A673 (cell line): ENCODE measurements at places on chromosomes 4 and X. TPM values are rescaled to one million over a fixed set of nuclear protein-coding genes. Genes with fewer than 3 reads are reported as not detected.

HS6ST2 gene
- total RNA-seq, result 5.4 and 6.9 TPM in 2 replicates

- H3K27ac ChIP-seq, result no peak overlapping the region
- H3K36me3 ChIP-seq, result peaks cover 32% of the 10 kb centered on the region
- no peaks in the 10 kb centered on the region for H3K27me3 ChIP-seq
- no peaks in the 10 kb centered on the region for H3K4me1 ChIP-seq
Measured at GRCh38 chr4:77047037-77047436, 28.8 kb downstream of the CCNI start.

GRCh38 chrX:34653811-34654210 lies 3.3 kb downstream of the TMEM47 start:
- peaks cover 8% of the 10 kb centered on the region for H3K4me1 ChIP-seq
- peak overlapping the region; percentile 74 for H3K27ac ChIP-seq
- DNase-seq, result peak; percentile 67

DNA sequence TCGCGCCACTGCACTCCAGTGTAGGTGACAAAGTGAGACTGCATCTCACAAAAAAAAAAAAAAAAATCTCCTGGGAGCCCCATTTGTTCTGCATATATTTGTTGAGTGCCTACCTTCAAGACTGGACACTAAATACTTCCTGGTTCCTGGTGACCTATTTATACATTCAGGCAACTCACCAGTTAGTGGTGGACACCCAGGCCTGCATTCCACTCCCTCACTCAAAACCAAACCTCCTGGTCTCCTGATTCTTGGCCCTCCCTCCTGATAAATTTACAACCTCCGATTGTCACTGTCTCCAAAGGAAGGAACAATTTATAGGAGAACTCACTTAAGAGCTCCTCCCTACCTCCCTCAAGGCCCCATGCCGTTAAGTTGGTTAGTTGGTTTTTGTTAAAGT lies 3.1 kb downstream of the SYAP1 start:
- no peaks in the 10 kb centered on the region for H3K27me3 ChIP-seq
- no peak overlapping the region for H3K27ac ChIP-seq
- no peaks in the 10 kb centered on the region for H3K4me1 ChIP-seq
- H3K4me3 ChIP-seq, result no peak overlapping the region
- no peak for DNase-seq

- peaks cover 2% of the 10 kb centered on the region for H3K4me1 ChIP-seq
- no peak overlapping the region for H3K27ac ChIP-seq
- H3K27me3 ChIP-seq, result peaks cover 21% of the 10 kb centered on the region
- H3K36me3 ChIP-seq, result no peaks in the 10 kb centered on the region
- no peak for DNase-seq
- no peak overlapping the region for H3K4me3 ChIP-seq
Measured at GRCh38 chr4:186948361-186949242, 224.9 kb upstream of the FAT1 start.

DNA sequence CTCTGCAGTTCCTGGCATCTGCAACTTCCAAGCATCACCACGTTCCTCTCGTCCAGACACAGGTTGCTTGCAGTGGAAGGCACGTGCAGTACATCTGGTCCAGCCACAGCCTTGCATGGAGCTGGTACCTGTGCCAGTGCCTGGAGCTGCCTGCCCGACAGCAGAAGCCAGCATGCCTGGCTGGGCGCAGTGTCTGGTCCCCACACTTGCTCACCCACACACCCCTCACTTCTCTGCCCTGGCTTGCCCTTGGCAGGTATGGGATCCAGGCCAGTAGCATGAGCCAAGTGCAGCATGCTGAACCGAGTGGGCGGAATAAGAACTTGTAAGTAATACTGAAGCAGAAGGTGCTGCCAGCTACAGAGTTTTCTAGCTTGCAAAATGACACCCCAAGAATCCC lies 39.9 kb downstream of the SH3BGRL start:
- no peak for DNase-seq
- H3K27me3 ChIP-seq, result no peaks in the 10 kb centered on the region
- no peaks in the 10 kb centered on the region for H3K4me1 ChIP-seq
- H3K36me3 ChIP-seq, result no peaks in the 10 kb centered on the region

RASSF6 gene
- not detected in 2 replicates for total RNA-seq

- no peaks in the 10 kb centered on the region for H3K27me3 ChIP-seq
- no peak overlapping the region for H3K27ac ChIP-seq
- H3K36me3 ChIP-seq, result no peaks in the 10 kb centered on the region
- H3K4me3 ChIP-seq, result no peak overlapping the region
Measured at GRCh38 chr4:108210989-108211835, 42.5 kb upstream of the LEF1 start.

- H3K27ac ChIP-seq, result no peak overlapping the region
- no peak for DNase-seq
- H3K36me3 ChIP-seq, result no peaks in the 10 kb centered on the region
- H3K4me1 ChIP-seq, result no peaks in the 10 kb centered on the region
- H3K27me3 ChIP-seq, result no peaks in the 10 kb centered on the region
Measured at GRCh38 chrX:7580127-7580526, 262.8 kb upstream of the VCX start.

TMEM129 gene
- total RNA-seq, result 28.8 and 33.4 TPM in 2 replicates

CENPVL2 gene
- 1.5 and 1.7 TPM in 2 replicates for total RNA-seq

TMEM156 gene
- not detected in 2 replicates for total RNA-seq

DNA sequence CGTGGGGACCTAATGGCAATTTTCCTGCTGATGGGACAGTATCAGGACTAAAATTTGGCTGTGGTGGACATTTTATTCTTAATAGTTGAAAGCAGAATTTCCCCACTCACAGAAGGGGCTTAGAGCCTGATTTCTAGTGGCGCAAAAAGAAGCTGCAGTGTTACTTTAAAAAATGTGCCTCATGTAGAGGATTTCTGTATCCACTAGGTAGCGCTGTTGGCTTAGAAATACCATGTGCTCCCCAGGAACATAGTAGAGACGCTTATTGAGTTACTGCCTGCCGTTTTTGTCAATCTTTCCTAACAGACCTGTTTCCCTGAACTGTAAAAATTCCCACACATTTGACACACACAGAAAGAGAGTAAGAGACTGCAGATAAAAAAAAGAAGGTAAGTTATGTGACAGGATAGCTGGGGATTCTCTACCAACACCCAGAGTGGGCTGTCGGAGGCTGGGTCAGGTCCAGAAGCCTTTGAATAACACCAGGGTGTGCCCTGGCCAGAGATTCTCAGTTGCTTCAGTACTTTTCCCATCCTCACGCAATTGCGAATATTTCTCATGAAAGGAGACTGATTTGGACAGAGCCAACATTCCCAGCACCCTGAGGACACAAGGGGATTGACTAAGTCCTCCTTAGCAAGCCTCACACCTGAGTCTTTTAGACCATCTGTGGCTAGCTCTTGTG lies 88.4 kb downstream of the ZXDA start:
- peak overlapping the region; percentile 36 for H3K4me3 ChIP-seq
- H3K27ac ChIP-seq, result no peak overlapping the region
- no peaks in the 10 kb centered on the region for H3K36me3 ChIP-seq
- no peaks in the 10 kb centered on the region for H3K4me1 ChIP-seq
- no peaks in the 10 kb centered on the region for H3K27me3 ChIP-seq

GRCh38 chr4:34973650-34974312 lies 1270.5 kb downstream of the ARAP2 start:
- DNase-seq, result no peak
- no peaks in the 10 kb centered on the region for H3K27me3 ChIP-seq
- no peak overlapping the region for H3K27ac ChIP-seq
- no peaks in the 10 kb centered on the region for H3K4me1 ChIP-seq

DNA sequence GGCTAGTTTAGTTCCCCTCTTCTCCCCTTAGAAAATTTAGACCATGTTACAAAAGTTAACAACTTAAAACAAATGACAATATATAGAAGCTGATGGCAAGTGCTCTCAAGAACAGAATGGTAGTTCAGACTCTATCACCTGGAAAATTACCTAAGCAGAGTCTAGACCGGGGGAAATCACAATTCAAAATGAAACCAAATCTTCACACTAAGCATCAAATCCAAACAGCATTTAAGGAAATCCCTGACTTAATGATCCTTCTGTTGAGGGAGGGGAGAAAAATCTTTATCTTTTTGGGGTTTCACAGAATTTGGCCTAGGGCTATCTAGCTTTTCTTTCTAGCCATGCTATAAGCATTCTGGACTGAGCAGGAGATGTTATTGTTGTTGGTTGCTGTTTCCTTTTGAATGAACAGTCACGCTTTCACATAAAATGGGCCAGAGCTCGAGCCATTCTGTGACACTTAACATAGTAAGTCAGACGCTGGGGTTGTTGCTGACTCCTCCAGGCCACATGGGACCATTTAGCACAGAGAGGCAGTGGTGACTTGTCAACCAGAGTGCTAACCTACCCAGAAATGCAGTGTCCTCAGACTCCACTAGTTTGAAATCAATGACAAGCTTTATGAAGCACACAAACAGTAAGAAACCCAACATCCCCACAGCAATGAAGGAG lies 16.0 kb upstream of the LSM6 start:
- no peaks in the 10 kb centered on the region for H3K36me3 ChIP-seq
- no peaks in the 10 kb centered on the region for H3K27me3 ChIP-seq
- DNase-seq, result no peak
- no peak overlapping the region for H3K27ac ChIP-seq
- H3K4me3 ChIP-seq, result no peak overlapping the region

GRCh38 chr4:41561244-41561643 lies 23.3 kb downstream of the LIMCH1 start:
- no peak overlapping the region for H3K27ac ChIP-seq
- H3K4me3 ChIP-seq, result no peak overlapping the region
- H3K36me3 ChIP-seq, result no peaks in the 10 kb centered on the region
- H3K27me3 ChIP-seq, result peaks cover 58% of the 10 kb centered on the region
- no peaks in the 10 kb centered on the region for H3K4me1 ChIP-seq

- H3K27me3 ChIP-seq, result no peaks in the 10 kb centered on the region
- no peaks in the 10 kb centered on the region for H3K4me1 ChIP-seq
- H3K4me3 ChIP-seq, result no peak overlapping the region
- peak; percentile 61 for DNase-seq
- no peak overlapping the region for H3K27ac ChIP-seq
Measured at GRCh38 chr4:167021545-167022155, 212.6 kb downstream of the SPOCK3 start.

DNA sequence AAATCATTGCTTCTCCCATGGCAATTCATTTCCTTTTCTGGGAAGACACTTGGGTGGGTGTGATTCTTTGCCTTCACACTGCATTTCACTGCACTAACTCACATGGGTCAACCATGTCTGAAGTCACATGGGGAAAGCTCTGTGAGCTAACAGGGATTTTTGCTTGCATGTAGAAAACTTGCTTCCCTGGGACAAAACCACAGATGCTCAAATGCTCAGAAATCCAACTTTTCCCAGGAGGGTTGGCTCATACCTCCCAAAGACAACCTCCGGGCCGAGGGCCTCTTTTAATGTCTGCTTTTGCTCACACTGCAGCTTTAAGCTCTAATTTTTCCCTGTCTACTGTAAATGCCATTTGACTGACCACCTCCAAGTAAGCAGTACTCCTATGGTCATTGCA lies 1695.2 kb downstream of the STIM2 start:
- no peak for DNase-seq
- no peaks in the 10 kb centered on the region for H3K4me1 ChIP-seq
- H3K36me3 ChIP-seq, result no peaks in the 10 kb centered on the region
- no peak overlapping the region for H3K4me3 ChIP-seq
- H3K27me3 ChIP-seq, result no peaks in the 10 kb centered on the region

CT47A1 gene
- total RNA-seq, result not detected in 2 replicates

DNA sequence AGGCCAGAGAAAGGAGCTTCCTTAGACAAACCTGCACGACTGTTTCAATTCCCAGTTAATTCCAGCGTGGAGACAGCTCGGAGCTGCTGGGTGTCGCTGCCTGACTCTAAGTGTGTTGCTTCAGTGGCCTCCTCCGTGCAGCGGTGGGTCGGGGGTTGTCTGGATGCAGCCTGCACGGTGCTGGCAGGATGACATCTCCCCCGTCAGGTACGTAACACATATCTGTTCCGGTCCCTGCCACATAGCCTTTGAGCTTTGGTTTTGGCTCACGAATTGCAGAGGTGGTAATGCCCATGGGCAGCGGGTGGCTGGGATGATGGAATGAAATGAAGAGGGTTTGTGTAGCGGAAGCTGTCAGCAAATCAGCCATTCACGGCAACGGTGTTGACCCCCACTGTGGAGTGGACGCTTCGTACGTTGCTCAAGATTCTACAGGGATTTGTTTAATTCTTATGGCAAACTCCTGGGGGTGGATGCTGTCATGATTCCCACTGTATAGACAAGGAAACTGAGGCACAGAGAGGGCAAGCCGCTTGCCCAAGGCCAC lies 33.7 kb upstream of the HMX1 start:
- no peak overlapping the region for H3K27ac ChIP-seq
- no peak for DNase-seq
- no peaks in the 10 kb centered on the region for H3K36me3 ChIP-seq

SYTL4 gene
- total RNA-seq, result 2.3 and 3.2 TPM in 2 replicates

DNA sequence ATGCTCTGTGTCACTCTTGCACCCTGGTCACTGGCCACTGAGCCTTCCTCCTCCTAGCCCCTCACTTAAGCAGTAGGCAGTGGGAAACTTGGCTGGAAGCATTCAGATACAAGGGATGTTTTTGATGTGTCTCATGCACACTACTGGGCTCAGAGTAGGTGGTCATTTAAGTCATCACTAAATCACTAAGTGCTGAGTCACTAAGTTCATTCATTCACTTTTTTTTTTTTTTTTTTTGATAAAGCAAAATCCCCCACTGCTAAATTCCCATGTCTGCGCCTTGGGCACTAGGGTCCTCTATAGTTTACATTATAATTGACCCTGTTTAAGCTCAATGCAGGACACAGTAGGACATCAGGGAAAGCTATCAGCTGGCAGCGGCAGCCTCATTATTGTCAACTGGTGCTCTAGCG lies 182.4 kb upstream of the MBNL3 start:
- H3K4me1 ChIP-seq, result no peaks in the 10 kb centered on the region
- no peaks in the 10 kb centered on the region for H3K36me3 ChIP-seq
- H3K27me3 ChIP-seq, result peaks cover 6% of the 10 kb centered on the region
- DNase-seq, result no peak
- H3K27ac ChIP-seq, result no peak overlapping the region
- no peak overlapping the region for H3K4me3 ChIP-seq

HMGB3 gene
- total RNA-seq, result 173 and 193 TPM in 2 replicates

GRCh38 chrX:25597551-25597950 lies 540.6 kb upstream of the MAGEB18 start:
- DNase-seq, result no peak
- no peaks in the 10 kb centered on the region for H3K4me1 ChIP-seq
- H3K4me3 ChIP-seq, result no peak overlapping the region
- no peaks in the 10 kb centered on the region for H3K36me3 ChIP-seq
- H3K27me3 ChIP-seq, result peaks cover 8% of the 10 kb centered on the region
- no peak overlapping the region for H3K27ac ChIP-seq

DNA sequence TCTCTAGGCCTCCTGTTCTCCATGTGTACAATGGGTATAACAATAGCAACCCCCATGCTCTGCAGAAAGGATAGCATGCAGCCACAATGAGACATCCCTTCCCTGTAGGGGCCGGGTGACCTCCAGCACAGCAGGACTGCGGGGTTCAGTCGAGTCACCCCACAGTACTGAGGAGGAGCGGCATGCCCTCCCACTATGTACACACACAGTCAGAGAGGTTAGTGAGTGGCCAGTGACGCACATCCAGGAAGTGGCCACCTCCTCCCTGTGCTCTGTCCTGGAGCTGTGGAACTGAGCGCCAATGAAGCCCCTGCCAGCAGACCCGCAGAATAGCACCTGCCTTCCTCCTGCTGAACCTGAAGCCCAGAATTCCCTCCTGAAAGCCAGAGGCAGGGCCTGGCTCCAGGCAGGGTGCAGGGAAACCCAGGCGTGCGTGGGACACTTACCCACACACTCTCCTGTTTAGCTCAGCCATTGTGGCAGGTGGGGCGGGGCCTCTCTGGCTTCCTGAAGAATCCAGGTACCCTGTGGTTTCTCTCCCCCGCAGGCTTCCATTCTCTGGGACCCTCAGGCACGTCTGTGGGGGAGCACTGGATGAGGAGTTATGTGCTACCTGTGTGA lies 50.0 kb downstream of the WFS1 start:
- H3K36me3 ChIP-seq, result no peaks in the 10 kb centered on the region
- H3K27ac ChIP-seq, result no peak overlapping the region
- peaks cover 18% of the 10 kb centered on the region for H3K27me3 ChIP-seq
- no peak overlapping the region for H3K4me3 ChIP-seq

C1QTNF7 gene
- total RNA-seq, result 0.21 TPM in 1 of 2 replicates, not detected in the other

PLP1 gene
- not detected in 2 replicates for total RNA-seq
